Cortex of kidney (tissue), 1 donor: ENCODE measurements at places on chromosomes 12 and 14.

- DNase-seq, result no peak
These were observed 1.6 kb downstream of the NXPH4 start for GRCh38 chr12:57218030-57218853.

DNA sequence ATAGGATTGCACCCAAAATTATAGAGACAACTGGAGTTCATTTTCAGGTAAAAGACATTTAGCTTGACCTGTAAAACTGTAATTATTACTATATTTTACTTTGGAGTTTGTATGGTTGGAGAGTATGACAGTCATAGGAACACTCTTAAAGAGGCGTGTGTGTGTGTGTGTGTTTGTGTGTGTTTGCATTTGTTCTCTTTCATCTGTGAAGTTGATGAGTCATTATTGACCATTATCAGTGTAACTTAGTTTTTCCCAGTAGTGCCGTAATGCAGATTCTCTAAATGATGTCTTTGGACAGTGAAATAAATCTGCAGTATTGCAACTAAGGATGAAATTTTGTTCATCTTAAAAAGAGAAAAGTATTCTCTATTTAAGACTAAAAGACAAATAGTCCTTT, 13.0 kb downstream of the WASHC4 start:
- DNase-seq, result no peak

DNA sequence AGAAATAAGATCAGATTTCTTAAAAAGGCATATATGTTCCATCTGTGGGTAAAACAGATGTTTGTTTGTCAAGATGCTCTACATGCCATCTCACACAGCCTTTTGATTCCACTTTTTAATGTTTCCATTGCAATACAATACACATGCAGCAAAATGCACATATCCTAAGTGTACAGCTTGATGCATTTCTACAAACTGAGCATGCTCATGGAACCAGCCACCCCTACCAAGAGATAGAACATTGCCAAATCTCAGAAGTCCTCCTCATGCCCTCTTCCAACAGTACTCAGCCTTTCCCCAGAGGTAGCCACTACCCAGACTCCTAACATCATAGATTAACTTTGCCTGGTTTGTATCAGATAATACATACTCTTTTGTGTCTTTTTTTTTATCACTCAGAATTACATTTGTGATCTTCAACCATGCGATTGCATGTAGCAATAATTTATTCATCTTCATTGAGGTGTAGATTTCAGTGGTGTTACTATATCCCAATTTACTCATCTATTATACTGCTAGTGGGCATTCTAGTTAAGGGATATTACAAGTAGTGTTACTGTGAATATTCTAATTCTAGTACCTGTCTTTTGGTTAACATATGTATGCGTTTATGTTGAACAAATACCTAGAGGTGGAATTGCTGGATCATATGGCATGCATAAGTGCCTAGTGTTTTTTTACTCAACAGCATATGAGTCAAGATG, 3.3 kb downstream of the GPR65 start:
- DNase-seq, result no peak

DNA sequence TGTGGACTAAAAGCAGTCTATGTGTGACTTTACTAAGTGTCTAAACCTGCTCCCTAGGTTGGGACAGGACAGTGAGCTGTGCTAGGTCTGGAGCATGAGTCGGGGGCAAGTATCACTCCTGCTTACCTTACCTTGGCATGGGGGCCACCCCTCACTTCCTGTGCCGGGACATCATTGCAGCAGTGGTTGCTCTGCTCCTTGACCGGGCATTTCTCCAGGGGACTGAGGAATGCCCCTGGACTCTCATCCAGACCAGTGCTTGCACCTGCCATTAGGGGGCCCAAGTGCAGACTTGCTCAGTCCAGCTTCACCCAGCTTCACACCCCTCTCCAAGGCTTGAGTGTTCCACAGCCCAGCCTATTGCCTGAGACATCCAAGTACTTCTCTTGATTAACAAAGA, 84.7 kb upstream of the NELL2 start:
- DNase-seq, result no peak

- no peak for DNase-seq
These were observed 151.4 kb upstream of the TMCC3 start for GRCh38 chr12:94801745-94802144.

- DNase-seq, result no peak
These were observed 370.9 kb upstream of the KITLG start for GRCh38 chr12:88951177-88951576.

- no peak for DNase-seq
These were observed 379.0 kb downstream of the DAD1 start for GRCh38 chr14:22210026-22210425.

- no peak for DNase-seq
These were observed 103.5 kb downstream of the SYNE2 start for GRCh38 chr14:63956326-63956725.

GRCh38 chr12:116217045-116217735, 60.3 kb downstream of the MED13L start:
- DNase-seq, result no peak

- DNase-seq, result no peak
These were observed 166.7 kb downstream of the SLC38A4 start for GRCh38 chr12:46659032-46659650.

DNA sequence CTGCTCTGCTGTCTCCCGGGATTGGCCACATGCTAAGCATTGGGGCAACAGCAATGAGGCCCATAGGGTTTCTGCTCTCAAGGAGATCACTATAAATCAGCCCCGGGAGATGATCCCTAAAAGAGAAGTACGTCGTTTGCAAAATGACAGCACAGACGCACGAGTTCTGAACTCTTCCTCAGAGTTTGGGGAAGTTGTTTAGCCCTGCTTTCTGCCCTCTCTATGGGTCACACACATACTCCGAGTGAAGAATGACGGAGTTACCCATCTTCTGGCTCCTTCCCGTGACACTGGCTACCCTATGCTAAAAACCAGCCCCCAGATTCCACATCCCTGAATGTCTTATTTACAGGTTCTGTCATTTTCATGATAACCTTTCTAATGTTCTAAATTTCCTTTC, 258.0 kb upstream of the PLEKHG7 start:
- DNase-seq, result no peak

- no peak for DNase-seq
These were observed 385.3 kb downstream of the NPAS3 start for GRCh38 chr14:33323979-33324378.

GRCh38 chr12:12334367-12335040, 15.5 kb downstream of the MANSC1 start:
- no peak for DNase-seq

- DNase-seq, result no peak
These were observed 2.1 kb downstream of the IFI27 start for GRCh38 chr14:94112513-94113063.

- no peak for DNase-seq
These were observed 2.7 kb downstream of the CHD4 start for GRCh38 chr12:6604259-6605029.

DNA sequence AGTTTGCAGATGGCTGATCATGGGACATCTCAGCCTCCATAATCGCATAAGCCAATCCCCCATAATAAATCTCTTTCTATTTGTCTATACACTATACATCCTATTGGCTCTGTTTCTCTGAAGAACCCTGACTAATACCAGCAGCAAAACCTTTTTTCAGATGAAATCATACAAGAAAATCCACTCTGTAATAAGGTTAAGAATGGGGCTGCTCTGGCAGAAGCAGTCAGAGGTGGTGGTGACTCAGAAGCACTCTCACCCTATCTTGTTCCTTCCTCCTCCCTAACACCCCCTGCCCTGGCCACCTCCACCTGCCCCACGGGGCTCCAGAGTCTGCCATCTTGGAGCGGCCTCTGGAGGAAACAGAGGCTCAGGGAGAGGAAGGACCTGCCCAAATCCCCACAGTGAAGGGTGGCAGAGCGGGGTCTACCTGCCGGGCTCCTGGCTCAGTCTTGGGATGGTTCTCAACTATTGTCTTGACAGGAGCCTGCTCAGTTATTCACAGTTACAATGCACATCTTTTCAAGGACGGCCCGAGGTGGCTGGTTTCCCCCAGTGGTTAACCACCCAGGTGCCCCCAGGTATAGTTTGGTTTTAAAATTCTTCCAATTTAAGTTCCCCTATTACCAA, 109.3 kb upstream of the EVL start:
- no peak for DNase-seq

DNA sequence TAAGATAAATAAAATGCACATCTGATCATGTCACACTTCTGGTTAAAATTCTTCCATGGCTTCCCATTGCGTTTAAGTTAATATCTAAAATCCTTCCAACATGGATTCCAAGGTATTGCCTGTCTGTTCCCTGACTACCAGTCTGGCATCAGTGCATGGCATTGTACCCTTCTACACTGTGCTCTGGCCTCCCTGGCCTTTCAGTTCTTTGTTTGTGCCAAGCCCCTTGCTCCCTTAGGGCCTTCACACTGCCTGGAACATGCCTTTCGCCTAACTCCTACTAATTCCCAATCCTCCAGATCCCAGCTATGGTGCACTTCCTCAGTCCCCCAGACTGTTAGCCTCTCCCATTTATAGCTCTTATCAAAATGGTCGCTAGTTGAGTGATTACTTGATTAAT, 6.3 kb downstream of the CIPC start:
- no peak for DNase-seq

- DNase-seq, result no peak
These were observed 501 bp upstream of the HSP90B1 start for GRCh38 chr12:103929784-103930033.

DNA sequence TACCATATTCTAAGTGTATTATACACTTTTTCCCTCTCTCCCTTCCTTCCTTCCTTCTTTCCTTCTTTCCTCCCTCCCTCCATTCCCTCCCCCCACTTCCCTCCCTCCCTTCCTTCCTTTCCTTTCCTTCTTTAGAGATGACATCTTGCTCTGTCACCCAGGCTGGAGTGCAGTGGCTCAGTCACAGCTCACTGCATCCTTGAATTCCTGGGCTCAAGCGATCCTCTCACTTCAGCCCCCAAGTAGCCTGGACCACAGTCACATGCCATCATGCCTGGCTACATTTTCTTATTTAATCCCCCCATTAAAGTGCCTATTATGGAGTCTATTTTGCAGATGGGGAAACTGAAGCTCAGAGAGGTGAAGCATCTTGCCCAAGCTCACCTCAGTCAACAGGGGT, 55.0 kb downstream of the SVOP start:
- DNase-seq, result no peak

DNA sequence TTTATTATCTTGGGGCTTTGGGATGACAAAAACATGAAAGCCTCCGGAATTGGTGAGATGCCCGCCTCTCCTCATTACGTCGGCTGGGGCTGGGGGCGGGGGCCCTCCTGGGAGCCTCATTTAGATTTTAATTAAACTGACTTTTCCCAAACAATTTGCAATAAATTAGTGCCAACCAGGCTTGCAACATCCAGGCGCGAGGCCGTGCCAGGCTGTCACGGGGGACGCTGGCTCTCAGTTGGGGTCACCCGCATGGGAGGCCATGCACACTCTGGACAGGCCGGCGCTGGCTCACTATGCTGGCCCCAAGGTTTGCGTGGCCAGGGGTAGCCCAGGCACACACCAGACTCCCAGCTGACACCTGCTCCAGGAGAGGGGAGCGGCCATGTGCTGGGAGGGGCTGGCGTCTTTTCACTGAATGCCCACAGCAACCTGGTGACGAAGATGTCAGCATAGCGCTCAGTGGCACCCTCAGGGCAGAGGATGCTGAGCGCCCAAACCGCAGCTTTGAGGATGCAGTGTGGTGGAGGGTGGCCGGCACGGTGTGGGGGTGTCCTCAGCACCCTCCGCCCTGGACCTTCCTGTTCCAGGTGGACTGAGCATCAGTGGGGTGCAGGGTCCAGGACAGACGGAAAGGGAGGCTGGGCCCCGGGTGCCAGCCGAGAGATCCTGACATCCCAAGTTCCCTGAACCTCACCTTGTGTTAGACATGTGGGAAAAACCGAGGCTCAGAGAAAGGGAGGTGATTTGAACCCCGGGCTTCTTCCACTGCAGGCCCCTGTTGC, 190.8 kb upstream of the C14orf180 start:
- DNase-seq, result no peak

DNA sequence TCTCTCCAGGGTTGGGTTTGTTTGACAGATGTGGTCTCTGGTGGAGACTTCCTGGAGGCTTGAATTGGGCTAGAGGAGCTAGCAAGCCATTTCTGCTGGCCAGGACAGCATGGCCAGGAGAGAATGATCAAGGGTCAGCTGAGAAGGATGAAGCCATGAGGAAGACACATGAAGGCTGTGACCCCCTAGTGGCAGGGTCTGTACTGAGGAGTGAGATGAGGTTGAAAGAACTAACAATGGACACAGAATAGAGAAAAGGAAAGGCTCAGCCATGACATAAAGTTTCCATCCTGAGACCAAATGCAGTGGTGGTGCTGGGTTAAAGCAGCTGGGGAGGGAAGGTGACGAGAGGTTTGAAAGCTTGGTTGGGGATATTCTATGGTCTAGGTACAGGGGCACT, 89.9 kb downstream of the NT5DC3 start:
- DNase-seq, result no peak

GRCh38 chr12:26056335-26056734, 68.5 kb downstream of the BHLHE41 start:
- DNase-seq, result no peak

DNA sequence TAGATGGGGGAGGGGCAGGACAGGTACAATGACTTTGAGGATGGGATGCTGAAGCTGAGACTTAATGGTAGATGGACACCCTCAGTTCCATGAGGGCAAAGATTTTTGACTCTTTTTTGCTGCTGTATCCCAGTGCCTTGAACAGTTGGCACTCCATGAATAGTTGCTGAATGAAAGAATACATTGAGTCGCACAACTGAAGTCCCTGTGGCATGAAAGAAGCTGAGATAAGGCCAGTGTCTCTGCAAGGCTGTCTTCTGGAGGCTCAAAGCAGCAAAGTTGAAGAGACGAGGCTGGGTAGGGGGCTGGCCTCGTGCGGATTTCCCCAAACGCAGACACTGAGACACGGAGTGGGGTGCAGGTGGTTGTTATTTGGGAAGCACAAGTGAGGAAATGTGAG, 179.3 kb downstream of the ADCK1 start:
- DNase-seq, result no peak

DNA sequence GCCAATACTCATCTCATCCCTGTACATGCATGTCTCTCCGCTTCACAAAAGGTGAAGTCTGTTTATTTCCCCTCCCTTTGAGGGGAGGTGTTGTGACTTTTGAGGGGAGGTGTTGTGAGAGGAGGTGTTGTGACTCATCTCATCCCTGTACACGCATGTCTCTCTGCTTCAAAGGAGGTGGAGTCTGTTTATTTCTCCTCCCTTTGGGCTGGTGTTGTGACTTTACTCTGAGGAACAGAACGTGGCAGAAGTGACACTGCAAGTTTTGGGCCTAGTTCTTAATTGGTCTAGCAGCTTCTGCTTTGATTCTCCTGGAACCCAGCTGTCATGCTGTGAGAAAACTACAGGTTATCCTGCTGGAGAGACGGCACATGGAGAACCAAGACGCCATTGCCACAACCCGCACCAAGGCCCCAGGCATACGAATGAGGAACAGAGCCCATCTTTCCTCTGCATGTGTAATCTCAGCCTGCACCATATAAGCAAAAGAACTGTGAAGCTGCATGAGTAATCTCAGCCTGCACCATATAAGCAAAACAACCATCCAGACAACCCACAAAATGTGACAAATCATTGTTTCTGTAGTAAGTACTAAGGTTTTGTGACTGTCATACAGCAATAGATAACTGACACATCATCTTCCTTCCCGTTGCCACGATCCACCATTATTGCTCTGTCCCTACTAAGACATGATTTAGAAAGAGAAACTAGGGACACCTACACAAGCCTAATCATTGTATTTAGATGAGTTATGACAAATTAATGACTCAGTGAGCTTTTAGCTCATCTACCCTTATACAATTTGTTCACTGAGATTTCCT, 30.0 kb downstream of the GALNT4 start:
- no peak for DNase-seq

- no peak for DNase-seq
These were observed 8.2 kb downstream of the SARNP start for GRCh38 chr12:55809274-55809673.
